ENCODE measurements at places on chromosomes 6 and 20.

- no peak for DNase-seq
Measured at GRCh38 chr20:44684047-44684967, 30.9 kb upstream of the CCN5 start.

DNA sequence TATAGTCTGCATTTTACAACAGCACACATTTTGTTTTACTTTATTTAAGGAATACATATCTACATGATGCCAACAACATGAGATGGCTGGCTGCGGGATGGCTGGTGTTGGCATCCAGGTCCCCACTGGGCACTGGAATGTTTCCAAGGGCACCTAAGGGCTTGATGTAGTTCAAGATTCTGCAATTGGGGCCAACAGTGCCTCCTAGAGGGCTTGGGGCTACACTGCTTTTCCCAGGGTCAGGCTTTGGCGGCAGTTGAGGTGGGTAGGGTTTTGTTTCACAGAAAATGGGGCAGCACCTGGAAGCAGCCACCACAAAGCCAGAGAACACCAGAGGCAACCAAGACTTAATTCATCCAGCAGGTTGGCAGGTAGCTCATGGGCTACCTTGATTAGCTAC lies 202.2 kb upstream of the PRND start:
- no peak for DNase-seq

GRCh38 chr6:74222768-74223333 lies 526.8 kb downstream of the CD109 start:
- no peak for DNase-seq

DNA sequence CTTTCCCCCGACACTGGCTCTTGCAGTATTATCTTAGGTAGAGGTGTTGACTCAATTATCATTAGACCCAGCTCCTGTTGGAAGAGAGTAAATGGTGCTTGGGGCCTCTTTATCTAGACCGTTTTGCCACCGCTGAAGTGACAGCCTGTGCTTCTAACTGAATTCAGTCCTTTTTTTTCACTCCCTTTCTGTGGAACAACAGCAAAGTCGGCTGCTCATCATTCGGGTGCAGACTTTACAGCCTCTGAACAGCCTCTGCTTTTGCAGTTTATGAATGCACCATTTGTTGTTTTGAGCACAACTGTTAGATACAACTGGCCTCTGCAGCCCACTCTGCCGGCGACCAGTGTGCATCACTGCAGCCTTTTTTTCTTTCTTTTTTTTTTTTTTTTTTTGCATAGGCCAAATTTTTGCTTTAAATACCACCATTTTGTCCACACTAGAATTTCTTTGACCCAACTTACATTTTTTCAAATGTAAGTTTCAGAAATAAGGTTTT lies 35.8 kb downstream of the RREB1 start:
- DNase-seq, result no peak

- no peak for DNase-seq
Measured at GRCh38 chr20:50798650-50799049, 3.8 kb downstream of the BCAS4 start.

- DNase-seq, result no peak
Measured at GRCh38 chr6:34958734-34959133, 69.7 kb downstream of the ANKS1A start.

GRCh38 chr20:57394121-57395082 lies 3.2 kb downstream of the RBM38 start:
- DNase-seq, result no peak

- DNase-seq, result no peak
Measured at GRCh38 chr6:155543166-155543847, 87.7 kb upstream of the NOX3 start.

GRCh38 chr20:11112832-11113231 lies 439.0 kb upstream of the JAG1 start:
- DNase-seq, result no peak

DNA sequence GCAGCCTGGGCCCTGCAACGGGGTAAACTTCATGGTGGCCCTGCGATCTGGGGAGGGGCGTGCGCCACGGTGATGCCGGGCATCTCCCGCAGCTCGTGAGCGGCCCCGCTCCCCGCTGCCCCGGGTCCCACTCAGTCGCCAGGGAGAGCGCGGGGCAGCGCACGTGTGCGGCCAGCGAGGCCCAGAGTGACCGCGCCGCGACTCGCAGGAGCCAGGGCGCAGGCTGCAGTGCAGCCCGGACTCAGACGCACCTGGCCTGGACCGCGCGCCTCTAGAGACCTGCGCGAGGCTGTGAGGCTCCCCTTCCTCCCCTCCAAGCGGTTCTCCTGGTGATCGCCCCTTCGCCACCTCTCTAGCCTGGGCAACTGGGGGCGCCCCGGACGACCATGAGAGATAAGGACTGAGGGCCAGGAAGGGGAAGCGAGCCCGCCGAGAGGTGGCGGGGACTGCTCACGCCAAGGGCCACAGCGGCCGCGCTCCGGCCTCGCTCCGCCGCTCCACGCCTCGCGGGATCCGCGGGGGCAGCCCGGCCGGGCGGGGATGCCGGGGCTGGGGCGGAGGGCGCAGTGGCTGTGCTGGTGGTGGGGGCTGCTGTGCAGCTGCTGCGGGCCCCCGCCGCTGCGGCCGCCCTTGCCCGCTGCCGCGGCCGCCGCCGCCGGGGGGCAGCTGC lies 652 bp downstream of the BMP6 start:
- no peak for DNase-seq

DNA sequence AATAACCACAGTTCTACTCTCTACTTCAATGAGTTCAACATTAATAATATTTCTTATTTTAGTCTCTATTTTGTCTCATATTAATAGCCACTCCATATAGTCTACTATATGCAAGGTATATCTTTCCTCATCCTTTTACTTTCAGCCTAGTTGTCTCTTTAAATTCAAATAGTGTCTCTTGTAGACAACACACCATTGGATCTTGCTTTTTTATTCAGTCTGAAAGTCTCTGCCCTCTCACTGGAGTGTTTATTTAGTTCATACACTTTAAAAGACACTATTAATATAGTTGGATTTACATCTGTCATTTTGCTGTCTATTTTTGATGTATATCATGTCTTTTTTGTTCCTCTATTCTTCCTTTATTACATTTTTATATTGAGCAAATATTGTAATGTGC lies 103.5 kb downstream of the RFPL4B start:
- DNase-seq, result no peak

GRCh38 chr6:34524499-34524898 lies 31.6 kb downstream of the SPDEF start:
- no peak for DNase-seq

GRCh38 chr6:74167976-74168375 lies 472.0 kb downstream of the CD109 start:
- DNase-seq, result no peak

GRCh38 chr20:13995086-13995665 lies at the start of gene MACROD2:
TSS of gene MACROD2 (plus strand) at chr20:13995516.
- peak; percentile 9 for DNase-seq

- DNase-seq, result no peak
Measured at GRCh38 chr20:35344354-35344837, 52.2 kb upstream of the FAM83C start.

DNA sequence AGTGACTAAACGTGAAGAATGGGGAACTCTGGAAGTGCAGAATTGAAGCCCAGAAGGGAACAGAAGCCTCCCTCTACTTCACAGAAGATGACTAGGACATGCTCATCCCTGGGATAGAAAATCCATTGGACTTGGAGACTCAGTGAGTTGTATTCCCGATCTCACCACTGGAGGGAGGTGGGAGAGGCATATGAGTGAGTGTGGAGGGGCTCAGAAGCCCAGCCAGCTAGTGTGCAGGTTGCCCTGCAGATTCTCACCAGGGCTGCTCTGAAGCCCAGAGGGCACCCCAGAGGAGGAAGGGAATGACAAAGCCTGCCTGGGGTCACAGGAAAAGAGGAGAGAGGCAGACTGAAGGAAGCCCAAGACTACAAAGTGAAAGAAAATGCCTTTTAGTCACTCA lies 42.1 kb upstream of the HLA-E start:
- DNase-seq, result no peak

- no peak for DNase-seq
Measured at GRCh38 chr20:16712511-16712947, 17.3 kb upstream of the SNRPB2 start.

- no peak for DNase-seq
Measured at GRCh38 chr6:111718990-111719389, 113.3 kb upstream of the TRAF3IP2 start.

DNA sequence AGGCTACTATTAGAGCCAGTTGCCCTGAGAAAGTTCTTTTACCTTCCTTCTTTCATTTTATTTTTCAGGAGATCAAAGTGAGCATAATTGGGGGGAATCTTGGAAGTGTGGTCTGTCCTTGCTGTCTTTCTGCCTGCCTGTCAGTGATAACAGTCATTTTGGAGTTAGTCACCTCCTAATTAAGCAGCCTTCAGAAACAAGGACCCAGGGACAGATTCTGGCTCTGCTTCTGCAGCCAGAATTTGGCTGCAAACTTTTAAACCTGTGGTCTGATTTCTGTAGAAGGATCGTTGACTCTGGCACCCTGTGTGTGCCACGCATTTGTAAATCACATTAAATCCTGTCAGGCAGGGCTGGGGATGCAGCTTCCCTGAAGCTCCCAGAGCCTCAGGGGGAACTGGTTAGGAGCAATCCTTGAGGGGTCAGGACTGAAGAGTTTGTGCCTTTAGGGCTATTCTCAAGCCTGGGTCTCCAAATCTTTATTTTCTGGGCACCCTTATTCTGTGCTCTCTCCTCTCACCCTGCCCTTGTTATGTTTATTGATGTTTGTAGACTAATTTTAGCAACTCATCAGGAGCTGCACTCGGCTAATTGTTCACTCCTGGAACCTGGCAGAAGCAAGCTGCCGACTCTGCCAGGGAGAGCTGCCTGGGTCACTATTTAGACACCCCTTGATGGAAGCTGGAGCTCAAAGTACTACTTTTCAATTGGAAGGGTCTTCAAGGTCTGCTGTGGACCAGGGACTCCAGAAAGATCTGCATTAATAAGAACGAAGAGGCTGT lies 6.8 kb downstream of the NOX3 start:
- DNase-seq, result no peak

DNA sequence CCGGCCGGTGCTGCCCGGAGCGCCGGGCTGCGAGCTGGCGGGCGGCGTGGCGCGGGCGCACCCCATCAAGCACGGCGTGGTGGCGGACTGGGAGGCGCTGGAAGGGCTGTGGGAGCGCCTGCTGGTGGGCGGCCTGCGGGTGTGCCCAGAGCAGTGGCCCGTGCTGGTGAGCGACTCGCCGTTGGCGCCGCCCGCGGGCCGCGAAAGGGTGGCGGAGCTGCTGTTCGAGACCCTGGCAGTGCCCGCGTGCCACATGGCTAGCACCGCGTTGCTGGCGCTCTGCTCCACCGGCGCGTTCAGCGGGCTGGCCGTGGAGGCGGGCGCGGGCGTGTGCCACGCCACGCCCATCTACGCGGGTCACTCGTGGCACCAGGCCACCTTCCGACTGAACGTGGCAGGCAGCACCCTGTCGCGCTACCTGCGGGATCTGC lies 517 bp downstream of the ACTL10 start:
- no peak for DNase-seq

DNA sequence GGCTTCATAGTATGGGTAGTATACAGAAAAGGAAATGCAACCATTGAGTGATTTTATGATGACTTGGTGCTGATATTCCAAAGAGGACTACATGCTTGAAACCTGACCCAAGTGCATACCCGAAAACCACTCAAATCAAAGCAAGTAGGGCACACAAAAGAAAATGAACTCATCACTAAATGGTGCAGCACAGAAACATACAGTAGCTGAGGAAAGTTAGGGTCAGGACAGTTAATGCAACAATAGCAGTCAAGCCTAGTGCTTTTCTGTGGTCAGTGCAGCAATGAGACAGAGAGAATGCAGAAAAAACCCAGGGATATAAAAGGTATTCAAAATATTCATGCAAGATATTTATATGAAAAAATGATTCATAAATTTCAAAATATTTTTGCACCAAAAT lies 711.1 kb downstream of the EPHA7 start:
- DNase-seq, result no peak

- no peak for DNase-seq
Measured at GRCh38 chr6:170267688-170268087, 23.2 kb downstream of the DLL1 start.

DNA sequence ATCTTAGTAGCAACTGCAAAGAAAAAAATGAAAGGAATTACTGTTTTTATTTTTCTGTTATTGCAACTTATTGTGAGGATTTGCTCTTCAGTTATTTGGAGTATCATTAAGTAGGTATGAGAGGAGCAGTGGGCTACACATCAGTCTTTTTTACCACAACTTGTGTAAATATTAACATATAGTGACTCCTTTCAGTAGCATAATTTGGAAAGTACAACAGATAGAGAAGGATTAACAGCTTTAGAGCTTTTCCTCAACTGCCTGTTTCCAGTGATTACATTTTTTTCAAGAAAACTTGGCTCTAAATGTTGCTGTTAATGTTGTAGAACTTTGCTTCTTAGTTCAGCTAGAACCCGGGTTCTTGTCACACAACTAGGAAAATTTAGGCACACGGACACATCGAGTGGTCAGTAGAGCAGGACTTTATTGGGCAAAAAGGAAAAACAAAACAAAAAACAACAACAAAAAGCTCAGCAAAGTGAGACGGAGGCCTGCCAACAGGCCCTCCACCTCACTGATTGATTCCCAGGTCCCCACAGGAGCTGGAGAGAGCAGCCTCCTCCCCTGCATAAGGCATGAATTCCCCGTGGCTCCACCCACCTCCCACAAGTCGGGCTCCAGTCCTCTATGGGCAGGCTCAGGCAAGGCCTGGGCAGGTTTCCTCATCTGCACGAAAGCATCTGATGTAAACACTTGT lies 75.1 kb downstream of the ADGRG6 start:
- no peak for DNase-seq

DNA sequence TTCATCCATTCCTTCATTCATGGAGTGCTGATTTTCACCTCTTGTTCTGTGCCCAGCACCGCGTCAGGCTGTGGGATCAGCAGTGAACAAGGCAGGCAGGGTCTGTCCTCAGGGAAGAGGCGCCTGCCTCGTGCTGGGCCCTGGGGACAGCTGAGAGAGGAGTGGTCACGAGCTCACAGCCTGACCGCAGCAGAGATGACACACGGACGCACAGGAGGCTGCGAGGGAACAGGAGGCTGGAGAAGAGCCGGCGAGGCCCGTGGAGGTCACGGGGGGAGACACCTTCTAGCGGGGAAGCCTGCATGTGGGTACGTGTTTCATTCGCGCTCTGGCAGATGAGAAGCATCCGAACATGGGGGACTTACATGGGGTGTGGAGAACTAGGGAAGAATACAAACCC lies 27.5 kb downstream of the PXDC1 start:
- DNase-seq, result no peak

DNA sequence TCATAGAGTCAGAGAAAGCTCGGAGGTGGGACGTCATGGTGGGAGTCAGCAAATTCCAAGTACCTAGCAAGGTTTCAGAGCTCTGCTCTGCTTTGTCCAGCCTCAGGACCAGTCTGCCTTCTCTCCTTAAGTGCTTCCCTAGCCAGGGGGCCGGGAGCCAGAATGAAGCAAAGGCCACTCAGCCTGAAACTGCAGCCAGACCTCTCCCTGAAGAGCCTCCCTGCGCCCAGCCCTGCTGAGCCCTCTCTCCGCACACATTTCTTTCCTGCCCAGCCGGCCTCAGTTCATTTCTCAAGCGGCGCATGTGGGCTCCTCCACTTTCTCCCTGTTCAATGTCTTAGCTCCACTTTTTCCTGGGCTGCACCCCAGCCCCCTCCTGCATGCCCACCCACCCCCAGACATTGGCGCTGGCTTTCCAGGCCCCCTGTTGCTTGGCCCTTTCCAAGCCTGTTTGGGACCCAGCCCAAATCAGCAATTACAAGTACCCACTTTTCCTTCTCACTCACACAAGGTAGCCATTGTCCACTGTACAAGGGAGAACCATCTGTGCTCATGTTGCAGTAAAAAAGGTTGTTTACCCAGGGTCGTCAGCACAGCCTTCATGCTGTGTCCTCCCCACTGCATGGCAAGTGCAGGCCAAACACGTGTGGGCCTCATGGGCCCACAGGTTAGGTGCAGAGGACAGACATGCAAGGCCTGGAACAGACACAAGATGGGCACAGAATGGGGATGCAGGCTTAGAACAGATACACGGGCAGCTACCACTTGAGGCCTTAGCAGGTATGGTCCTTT lies 147.1 kb downstream of the MRPL14 start:
- DNase-seq, result no peak
